ENCODE measurements at places on chromosomes 5 and 9. TPM values are rescaled to one million over a fixed set of nuclear protein-coding genes. Genes with fewer than 3 reads are reported as not detected.

SIT1 gene
- not detected for total RNA-seq

- H3K27me3 ChIP-seq: no peaks in the 10 kb centered on the region
- no peaks in the 10 kb centered on the region for H3K4me1 ChIP-seq
- no peak for DNase-seq
Measured at GRCh38 chr5:152584103-152584502, 179.0 kb upstream of the NMUR2 start.

- peak overlapping the region; percentile 100 for H3K4me3 ChIP-seq
- peak overlapping the region; percentile 99 for H3K27ac ChIP-seq
- no peaks in the 10 kb centered on the region for H3K27me3 ChIP-seq
- peaks cover 4% of the 10 kb centered on the region for H3K36me3 ChIP-seq
- DNase-seq: no peak
Measured at GRCh38 chr9:112378328-112379176, 1.4 kb upstream of the HSDL2 start.

GRCh38 chr5:134394932-134395331 lies 16.7 kb downstream of the CDKN2AIPNL start:
- H3K4me3 ChIP-seq: no peak overlapping the region
- DNase-seq: no peak
- H3K27me3 ChIP-seq: no peaks in the 10 kb centered on the region
- H3K27ac ChIP-seq: peak overlapping the region; percentile 31
- peaks cover 41% of the 10 kb centered on the region for H3K36me3 ChIP-seq

ARHGEF39 gene
- total RNA-seq: 2.6 TPM

SLC34A3 gene
- total RNA-seq: not detected

DNA sequence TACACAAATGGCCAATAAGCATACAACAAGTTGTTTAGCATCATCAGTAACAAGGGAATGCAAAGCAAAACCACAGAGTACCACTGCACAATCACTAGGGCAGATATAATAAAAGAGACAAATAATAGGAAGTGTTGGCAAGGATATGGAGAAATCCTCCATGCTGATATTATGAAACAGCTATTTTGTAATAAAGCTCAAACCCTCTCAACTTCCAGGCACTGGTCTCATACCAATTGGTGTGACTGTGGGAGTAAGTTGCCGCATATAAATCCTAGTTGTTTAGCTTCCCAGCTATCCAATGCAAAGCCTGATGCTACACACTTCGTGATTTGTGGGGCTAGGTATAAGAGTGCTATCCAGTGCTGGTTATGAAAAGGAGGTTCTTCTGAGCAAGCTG lies 88.6 kb downstream of the SMIM23 start:
- no peak overlapping the region for H3K27ac ChIP-seq
- H3K36me3 ChIP-seq: peaks cover 20% of the 10 kb centered on the region
- H3K4me1 ChIP-seq: peaks cover 24% of the 10 kb centered on the region
- no peaks in the 10 kb centered on the region for H3K27me3 ChIP-seq

PCDHGB4 gene
- total RNA-seq: 15.8 TPM

CAMK2A gene
- 0.52 TPM for total RNA-seq

DNA sequence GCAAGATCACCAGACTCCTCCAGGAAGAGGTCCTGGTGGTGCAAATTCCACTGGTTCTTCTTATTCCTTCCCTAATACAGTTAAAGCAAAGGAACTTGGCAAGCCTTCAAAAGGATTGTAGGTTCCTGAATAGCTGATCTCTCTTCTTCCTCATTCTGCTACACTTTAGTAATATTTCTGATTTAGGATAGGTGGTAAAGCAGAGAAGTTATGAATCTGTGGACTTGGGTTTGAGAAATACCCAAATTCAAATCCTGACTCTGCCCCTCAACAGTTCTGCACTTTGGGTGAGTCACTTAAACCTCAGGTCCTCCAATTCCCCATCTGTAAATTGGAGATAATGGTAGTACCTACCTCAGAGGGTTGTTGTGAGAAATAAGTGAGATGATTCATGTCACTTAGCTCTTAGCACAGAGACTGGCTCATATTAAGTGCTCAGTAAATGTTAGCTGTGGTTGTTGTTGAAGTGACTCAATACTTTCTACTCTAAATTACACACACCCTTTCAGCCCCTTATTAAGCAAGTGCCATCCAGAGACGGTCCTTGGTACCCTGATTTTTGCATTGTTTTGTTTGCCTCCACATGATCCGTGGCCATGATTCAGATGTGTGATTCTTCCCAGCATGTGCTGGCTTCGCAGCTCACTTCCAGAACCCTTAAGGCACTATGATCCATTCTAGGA lies 5.2 kb downstream of the SH3RF2 start:
- no peak overlapping the region for H3K4me3 ChIP-seq
- peaks cover 70% of the 10 kb centered on the region for H3K4me1 ChIP-seq

PCDHA9 gene
- total RNA-seq: not detected

DNA sequence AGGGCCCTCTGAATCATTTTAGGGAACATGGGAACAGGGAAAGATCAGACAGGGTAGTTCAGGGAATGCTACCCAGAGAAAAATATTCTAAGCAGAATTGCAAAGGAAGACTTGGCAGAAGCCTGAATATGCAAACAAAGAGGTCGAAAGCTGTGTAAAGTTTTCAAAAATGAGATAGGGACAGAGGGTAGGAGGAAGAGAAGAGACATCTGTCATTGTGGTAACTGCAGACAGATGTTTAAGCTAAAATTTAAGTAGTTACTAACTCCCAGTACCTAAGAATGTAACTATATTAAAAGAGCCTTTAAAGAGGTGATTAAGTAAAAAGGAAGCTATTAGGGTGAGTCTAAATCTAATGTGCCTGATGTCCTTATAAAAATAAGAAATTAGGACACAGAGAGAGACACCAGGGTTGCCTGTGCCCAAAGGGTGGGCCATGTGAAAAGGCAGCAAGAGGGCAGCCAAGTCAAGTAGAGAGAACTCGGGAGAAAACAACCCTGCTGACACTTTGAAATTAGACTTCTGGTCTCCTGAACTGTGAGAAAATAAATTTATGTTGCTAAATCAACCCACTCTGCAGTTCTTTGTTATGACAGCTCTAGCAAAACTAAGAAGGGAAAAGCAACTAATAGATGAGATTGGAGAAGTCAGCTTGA lies 1647.4 kb upstream of the C9orf72 start:
- H3K4me1 ChIP-seq: no peaks in the 10 kb centered on the region
- no peaks in the 10 kb centered on the region for H3K36me3 ChIP-seq
- no peak for DNase-seq
- no peak overlapping the region for H3K27ac ChIP-seq
- no peaks in the 10 kb centered on the region for H3K27me3 ChIP-seq

DNA sequence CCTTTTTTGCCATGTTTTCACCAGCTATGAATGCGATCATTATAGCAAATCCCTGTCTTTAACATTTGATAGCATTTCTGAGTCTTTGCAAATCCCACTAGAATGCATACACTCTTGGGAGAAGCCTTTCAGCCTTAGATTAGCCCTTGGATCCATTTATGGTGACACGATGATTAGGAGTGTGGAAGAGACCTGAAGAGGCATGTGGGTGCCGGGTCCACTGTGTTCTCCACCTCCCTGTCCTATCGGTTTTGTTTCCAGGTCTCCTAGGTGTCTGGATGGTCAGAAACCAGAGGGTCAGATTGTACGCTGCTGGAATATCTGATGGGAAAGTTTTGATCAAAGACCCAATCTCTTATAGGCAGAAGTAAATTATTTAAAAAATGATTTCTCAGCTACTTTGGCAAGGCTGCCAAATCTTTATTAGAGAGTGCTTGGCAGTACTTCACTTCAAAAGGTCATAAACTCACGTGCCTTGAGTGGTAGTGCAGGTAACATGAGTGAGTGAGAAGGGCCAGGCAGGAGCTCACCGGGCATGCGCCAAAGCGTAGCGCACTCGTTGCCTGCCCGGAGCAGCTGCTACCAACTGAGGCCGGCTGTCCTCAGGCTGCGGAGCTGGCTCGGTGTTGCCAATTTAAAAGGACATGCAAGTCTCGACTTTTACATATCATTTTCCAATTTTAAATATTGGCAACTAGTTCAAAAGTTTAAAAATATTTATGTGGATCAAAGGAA lies 51.3 kb downstream of the PCSK5 start:
- H3K27me3 ChIP-seq: no peaks in the 10 kb centered on the region
- no peak overlapping the region for H3K27ac ChIP-seq
- no peaks in the 10 kb centered on the region for H3K36me3 ChIP-seq
- DNase-seq: no peak
- H3K4me1 ChIP-seq: no peaks in the 10 kb centered on the region

GRCh38 chr5:132782101-132782500 lies 5.1 kb upstream of the SEPTIN8 start:
- H3K27ac ChIP-seq: peak overlapping the region; percentile 81
- H3K27me3 ChIP-seq: no peaks in the 10 kb centered on the region
- H3K36me3 ChIP-seq: no peaks in the 10 kb centered on the region

DNA sequence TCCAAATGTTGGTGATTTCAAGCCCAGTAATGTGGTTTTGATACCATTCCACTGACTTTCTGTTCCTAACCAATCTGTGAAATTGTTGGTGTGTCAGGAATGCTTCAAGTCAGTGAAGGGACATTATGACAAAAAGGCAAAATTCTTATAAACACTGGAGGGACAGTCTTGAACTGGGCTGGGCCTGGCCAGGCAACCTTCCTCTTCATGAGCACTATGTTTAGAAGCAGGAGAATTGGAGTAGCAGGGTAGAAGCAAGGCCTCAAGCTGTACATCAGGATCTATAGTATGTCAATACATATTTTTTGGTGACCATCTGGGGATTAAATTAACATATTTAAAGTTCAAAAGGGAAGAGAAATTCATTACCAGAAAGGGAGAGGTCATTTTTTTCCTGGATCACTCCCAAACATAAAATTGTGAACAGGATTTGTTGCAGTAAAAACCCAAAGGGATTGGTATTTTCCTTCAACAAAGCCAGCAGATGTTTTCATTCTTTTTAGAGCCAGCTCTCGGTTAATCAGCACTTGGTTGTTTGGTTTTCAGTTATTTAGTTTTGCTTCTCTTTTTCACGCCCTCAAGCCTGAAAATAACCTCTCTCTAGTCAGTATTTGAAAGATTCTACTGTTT lies 77.9 kb upstream of the PIK3R1 start:
- H3K36me3 ChIP-seq: no peaks in the 10 kb centered on the region
- H3K4me3 ChIP-seq: no peak overlapping the region
- peaks cover 30% of the 10 kb centered on the region for H3K4me1 ChIP-seq
- peak; percentile 51 for DNase-seq

- no peak overlapping the region for H3K4me3 ChIP-seq
- no peaks in the 10 kb centered on the region for H3K36me3 ChIP-seq
- peaks cover 7% of the 10 kb centered on the region for H3K27me3 ChIP-seq
- H3K4me1 ChIP-seq: no peaks in the 10 kb centered on the region
Measured at GRCh38 chr9:101032426-101032825, 3.9 kb downstream of the PLPPR1 start.

DOCK8 gene
- 0.05 TPM for total RNA-seq

- peak; percentile 16 for DNase-seq
- H3K4me3 ChIP-seq: peak overlapping the region; percentile 57
- H3K27ac ChIP-seq: no peak overlapping the region
Measured at GRCh38 chr9:71647094-71647591, 121.2 kb downstream of the CEMIP2 start.

DNA sequence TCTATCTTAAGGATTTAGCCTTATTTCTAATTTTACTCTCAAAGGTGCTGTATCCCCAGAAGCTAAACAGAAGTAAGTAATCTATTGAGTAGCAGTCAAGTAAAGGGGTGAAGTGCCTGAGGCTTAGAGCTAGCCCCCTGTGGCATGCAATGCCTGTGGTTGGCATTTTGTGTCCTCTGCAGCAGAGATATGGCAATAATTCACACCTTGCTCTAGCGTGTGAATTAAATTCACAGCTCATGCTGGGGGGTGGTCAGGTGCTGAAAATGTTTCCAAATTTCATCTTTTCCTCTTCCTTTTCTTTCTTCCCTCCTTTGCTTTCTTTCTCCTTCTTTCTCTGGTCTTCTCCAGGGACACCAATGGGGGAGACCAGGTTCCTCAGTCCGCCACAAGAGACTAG lies 262.1 kb downstream of the GABRB2 start:
- H3K36me3 ChIP-seq: peaks cover 5% of the 10 kb centered on the region
- no peak overlapping the region for H3K4me3 ChIP-seq
- H3K4me1 ChIP-seq: no peaks in the 10 kb centered on the region
- no peak overlapping the region for H3K27ac ChIP-seq
- H3K27me3 ChIP-seq: no peaks in the 10 kb centered on the region

GRCh38 chr5:134567641-134568336 lies 42.3 kb downstream of the JADE2 start:
- DNase-seq: peak; percentile 58
- H3K27ac ChIP-seq: peak overlapping the region; percentile 83
- peaks cover 2% of the 10 kb centered on the region for H3K27me3 ChIP-seq
- H3K4me3 ChIP-seq: peak overlapping the region; percentile 32
- peaks cover 21% of the 10 kb centered on the region for H3K36me3 ChIP-seq

GRCh38 chr5:170269579-170269978 lies 28.0 kb downstream of the LCP2 start:
- no peak for DNase-seq
- H3K4me1 ChIP-seq: no peaks in the 10 kb centered on the region
- peaks cover 8% of the 10 kb centered on the region for H3K27me3 ChIP-seq
- no peaks in the 10 kb centered on the region for H3K36me3 ChIP-seq
- H3K4me3 ChIP-seq: no peak overlapping the region
- no peak overlapping the region for H3K27ac ChIP-seq

GRCh38 chr5:114192108-114192507 lies 169.8 kb upstream of the KCNN2 start:
- peak; percentile 86 for DNase-seq
- H3K27me3 ChIP-seq: no peaks in the 10 kb centered on the region
- H3K36me3 ChIP-seq: no peaks in the 10 kb centered on the region
- peak overlapping the region; percentile 79 for H3K4me3 ChIP-seq

DNA sequence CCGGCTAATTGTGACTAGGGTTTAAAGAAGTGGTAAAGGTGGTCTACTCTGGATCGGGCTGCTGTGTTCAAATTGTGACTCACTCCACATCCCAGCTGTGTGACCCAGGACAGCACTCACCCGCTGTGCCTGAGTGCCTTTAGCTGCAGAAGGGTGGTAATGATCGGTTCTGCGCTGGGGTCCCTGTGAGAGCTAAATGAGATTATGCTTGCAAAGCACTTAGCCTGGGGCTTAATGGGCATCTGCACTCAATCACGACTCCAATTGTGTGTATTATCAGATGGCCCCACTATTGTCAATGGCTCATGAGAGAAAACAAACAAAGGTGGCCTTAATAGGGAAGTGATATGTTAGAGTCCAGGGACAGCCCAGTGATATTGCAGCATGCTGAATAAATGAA lies 25.1 kb upstream of the TBC1D2 start:
- no peak overlapping the region for H3K27ac ChIP-seq
- H3K4me1 ChIP-seq: no peaks in the 10 kb centered on the region
- H3K36me3 ChIP-seq: no peaks in the 10 kb centered on the region
- peaks cover 50% of the 10 kb centered on the region for H3K27me3 ChIP-seq
- H3K4me3 ChIP-seq: no peak overlapping the region

DNA sequence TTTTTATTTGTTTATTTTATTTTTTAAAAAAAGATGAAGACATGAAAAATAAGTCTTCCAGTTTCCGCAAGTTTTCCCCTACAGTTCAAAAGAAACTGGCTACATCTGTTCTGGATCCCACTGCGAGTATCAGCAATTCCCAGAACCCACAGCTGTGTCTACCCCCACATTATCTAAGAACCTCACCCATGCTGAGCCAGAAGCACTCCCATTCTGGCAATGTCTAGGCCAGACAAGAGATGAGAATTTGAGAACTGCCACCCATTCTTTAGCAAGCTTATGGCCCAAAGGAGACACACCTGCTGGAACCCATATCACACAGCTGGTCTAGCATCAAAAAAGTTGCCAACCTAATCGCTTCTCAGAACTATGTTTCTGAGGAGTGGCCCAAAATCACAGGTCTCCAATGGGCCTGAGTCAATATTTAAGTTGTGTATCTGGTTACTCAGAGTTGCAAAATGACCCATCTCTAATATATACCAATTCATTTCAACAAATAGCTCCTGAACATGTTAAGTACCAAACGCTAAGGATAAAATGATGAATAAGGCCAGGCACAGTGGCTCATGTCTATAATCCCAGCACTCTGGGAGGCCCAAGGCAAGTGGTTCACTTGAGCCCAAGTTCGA lies 27.1 kb downstream of the MTMR12 start:
- peaks cover 41% of the 10 kb centered on the region for H3K4me1 ChIP-seq
- H3K36me3 ChIP-seq: peaks cover 12% of the 10 kb centered on the region
- peaks cover 2% of the 10 kb centered on the region for H3K27me3 ChIP-seq
- DNase-seq: no peak
- no peak overlapping the region for H3K4me3 ChIP-seq
- H3K27ac ChIP-seq: no peak overlapping the region
